Activated naive CD8-positive, alpha-beta T cell treated with anti-CD3 and anti-CD28 coated beads for 36 hours (primary cell): ENCODE measurements at places on chromosomes 5 and 9. TPM values are rescaled to one million over a fixed set of nuclear protein-coding genes. Genes with fewer than 3 reads are reported as not detected.

The BAAT gene
- total RNA-seq: 0.10 TPM

DNA sequence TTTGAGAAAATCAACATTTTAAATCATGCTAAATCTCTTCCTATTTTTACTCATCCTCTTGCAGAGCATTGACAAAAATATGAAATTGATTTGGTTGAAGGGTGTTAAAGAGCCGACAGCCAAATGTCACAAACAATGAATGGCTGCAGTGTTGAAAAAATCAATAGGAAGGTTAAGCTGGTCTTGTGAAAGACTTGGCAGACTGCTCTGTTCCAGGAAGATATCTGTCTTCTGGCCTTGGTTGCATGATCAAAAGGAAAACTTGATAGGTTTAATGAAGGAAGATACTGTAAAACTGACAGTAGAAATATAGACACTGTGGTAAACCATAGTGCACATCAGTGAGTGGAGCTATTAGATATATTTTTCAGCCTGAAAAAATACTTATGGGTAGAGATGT, 103.6 kb downstream of the PBX3 start:
- no peak for DNase-seq

DNA sequence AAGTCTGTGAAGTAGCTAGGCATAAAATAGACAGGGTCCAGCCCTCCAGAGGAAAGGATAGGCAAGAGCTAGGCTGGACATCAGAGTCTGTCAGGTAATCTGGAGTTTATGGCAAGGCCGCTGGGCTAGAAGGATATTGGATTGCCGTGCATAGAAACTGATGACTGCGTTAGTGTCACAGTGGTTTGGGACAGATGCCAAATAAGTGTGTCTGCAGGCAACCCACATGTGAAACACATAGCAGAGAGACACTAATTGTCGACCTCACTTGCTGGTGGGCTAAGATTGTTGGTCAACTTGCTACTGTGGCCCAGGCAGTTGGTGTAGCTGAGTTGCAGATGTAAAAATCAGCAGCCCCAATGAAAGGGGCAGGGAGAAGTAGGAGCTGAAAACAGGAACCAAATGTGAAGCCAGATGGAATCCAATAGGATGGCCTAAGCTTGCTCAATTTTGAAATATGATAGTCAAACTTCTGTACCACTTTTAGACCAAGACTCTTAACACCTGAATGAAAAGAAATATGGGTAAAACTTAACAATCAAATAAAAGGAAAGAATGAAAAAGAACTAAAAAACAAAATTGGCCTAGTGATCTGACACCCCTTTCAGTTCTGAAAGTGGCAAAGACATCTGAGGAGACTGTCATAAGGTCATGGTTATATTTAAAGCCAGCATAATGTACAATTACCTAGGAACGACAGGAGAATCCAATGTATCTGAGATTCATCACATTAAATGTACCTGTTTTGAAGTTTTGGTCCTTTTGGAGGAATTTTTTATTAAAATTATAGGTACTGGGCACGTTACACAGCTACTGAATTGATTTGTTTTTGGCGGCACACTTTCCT, 243.3 kb upstream of the ACTBL2 start:
- DNase-seq: no peak

DNA sequence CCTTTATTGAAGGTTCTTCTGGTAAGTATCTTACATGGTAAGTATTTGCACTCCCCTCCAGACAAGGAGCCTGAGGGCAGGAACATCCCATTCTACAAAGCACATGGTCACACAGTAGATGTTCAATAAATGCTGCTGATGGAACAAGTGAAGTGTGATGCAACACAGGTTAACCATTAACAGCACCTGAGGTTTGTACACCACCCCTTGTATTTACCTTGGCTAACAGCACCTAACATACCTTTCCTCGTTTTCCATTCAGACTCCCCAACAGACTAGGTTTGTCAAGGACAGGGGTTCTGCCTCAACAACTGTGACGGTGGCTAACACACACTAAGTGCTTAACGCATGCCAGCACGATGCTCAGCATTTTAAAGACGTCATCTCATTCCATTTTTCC, 213.6 kb downstream of the MAPKAP1 start:
- no peak for DNase-seq

GRCh38 chr5:177500685-177501522, 3.5 kb upstream of the PDLIM7 start:
- DNase-seq: peak; percentile 80
